ENCODE measurements at places on chromosomes 5 and 9.
A peak's percentile ranks its signal among the peaks of the same experiment; 100 is the strongest.

GRCh38 chr5:10059980-10060379, 189.7 kb downstream of the ATPSCKMT start:
- no peak for DNase-seq

DNA sequence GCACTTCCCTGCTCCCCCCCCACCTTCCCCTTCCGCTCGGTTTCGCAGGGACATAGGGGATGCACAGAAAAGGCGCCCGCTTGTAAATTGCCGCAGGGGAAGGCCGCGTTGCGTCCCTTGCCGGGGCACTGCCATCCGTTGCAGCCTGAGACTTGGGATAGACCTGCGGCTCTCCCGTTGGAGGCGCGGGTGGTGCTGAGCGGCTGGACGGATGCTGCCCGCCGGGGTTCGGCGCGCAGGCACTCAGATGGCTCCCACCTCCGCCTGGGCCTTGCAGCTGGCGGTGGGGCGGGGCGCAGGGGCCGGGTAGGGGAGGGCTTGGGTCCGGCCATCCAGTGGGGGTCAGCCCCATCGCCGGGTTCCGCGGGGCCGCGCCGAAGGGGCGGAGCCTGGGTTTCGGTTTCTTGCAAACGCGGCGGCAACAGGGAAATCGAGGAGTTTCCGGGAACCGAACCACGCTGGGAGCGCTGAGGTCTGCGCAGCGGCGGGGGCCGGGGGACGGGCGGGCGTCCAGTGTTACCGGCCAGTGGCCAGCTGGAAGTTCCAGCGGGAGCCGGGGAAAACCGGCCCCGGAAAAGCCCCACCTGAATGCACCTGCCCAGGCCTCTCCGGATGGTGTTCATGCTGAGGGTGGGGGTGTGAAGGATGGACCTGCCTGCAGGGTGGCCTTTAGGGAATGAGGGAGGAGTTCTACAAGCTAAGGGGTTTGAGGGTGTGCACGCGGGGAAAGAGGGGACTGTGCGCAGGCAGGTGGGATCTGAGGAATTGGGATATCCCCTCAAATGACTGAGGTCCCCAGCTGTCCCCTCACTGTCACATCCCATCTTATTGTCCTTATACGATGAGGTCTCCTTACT, 6.3 kb upstream of the IRF1 start:
- no peak for DNase-seq

DNA sequence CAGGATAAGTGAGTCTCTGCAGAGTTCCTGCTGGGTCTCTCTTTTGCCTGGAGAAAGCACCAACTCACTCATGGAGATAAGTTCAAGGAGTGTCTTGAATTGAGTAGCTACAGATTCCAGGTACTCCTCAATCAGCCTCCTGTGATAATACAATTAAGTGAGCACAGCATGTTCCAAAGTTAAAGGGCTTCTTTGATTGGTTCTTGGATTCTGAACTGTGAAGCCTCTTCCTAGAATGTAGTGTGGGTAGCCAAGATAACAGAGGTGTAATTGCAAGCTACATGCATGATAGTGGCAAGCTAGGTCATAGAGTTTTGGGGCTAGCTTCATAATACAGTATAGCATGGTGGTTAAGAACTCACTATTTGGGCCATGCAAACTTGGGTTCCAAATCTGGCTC, 23.2 kb upstream of the CARNMT1 start:
- no peak for DNase-seq

DNA sequence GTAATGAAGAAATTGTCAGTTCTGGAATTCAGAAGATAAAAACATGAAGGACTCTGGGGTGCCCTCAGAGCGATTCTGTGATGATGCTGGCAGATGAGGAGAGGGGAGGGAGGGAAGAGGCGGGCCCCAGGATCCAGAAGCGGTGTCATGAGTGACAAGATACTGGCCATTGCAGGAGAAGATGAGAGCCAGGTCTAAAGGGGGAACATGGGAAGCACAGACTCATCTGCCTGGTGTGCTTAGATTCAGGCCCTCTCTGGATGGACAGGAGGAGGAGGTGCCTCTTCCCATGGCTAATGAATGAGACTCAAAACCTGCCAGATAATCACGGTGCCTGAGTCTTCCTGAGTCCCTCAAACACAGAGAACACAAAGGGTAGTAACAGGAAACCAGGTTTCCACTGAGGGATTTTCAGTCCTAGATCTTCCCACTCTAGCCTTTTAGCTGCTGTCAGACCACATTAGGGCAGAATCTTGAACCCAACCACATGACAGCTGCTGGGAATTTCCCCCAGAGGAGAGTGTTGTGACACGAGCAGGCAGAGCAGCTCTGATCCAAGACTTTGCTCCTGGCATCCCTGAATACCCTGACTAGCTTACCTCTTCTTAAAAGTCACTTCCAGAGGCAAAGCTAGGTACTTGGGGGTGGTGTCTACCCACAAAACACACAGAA, 28.2 kb upstream of the HSPA9 start:
- peak; percentile 11 for DNase-seq

DNA sequence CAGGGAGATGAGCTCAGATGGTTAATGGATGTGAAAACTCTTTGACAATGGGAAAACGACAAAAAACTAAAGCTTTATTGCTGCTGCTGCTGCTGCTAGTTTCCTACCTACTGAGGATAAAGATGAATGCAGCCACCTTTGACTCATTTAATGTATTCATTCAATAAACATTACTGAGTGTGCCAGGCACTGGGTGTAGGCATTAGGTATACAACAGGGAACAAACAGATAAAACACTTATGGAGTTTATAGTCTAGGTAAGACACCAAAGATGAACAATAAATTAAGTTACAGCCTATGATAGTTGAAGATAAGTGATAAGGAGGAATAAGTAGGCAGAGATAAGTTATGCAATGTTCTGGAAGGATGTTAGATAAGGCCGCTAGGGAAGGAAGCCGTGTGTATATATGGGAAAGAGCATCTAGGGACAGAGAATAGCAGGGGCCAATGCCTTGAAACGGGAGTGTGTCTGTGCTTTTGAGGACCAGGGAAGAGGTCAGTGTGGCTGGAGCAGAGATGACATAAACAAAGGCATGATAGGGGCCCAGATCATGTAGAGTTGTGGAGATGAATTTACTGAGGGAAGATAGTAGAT, 477.6 kb downstream of the NTRK2 start:
- no peak for DNase-seq

- no peak for DNase-seq
These were observed 40.5 kb downstream of the BHMT start for GRCh38 chr5:79151942-79152671.

All from stimulated activated CD4-positive, alpha-beta T cell treated with anti-CD3 and anti-CD28 coated beads, Interleukin-1b, Interleukin-23, amount 100 ng/mL, for 24 hours (primary cell).